ENCODE measurements at places on chromosomes 5 and 9.

GRCh38 chr5:150661086-150661485 is at the start of gene MYOZ3:
MYOZ3 (plus strand) TSS chr5:150661251; CDS start chr5:150662942, 1,691 bp downstream.
- no peak for DNase-seq

GRCh38 chr9:120974181-120974580 is 47.6 kb upstream of the TRAF1 start:
- DNase-seq = no peak

- DNase-seq = no peak
Observed at GRCh38 chr5:72383726-72384125, 63.6 kb downstream of the PTCD2 start.

DNA sequence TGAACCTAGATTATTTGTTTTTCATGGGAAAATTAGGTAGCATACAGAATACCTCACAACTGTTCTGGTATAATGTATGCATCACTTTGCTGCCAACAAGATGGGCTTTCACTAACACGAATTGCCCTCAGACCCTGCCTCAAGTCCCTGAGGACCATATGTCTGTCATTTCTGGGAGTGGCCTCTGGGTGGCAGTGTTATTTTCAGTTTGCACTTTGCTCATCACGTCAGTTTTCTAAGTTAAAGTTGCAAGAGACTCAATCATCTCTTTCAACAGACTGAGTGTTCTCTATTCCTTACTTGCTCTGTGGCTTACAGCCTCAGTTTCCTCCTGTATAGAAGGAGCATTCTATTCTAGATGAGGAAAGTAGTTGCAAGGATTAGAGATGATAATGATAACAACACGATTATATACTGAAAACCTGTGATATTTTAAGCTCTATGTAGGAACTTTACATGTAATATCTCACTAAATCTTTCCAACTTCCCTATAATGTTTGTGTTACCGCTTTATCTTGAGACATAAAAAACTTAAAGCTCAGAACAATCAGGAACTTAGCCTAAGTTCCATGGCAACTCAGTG is 55.7 kb downstream of the TSSK1B start:
- DNase-seq = peak; percentile 59

DNA sequence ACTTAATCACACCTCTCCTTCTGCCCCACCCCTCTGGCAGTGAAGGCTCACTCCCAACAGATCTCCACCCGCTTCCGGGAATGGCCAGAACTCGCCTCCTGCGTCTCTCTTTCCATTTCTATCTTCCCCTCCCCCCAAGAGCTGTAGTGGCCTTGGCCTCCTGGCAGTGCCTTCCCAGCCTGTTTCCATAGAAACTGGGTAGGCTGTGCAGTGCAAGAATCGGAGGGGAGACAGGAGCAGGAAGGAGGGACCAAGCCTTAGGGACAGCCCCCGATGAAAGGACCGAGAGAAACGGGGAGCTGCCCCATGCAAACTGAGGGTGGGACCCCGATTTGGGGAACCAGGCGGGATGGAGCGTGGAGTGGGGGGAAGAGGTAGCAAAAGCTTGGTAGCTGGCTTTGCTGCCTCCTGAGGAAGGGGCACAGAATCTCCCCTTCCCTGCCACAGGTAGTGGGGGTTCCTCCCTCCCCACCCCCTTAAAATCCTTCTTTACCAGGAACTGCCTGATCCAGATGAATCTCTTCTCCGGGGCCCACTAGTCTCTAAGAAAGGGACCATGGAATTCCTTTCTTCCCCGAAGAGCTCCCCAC is 4.5 kb upstream of the PCDH1 start:
- no peak for DNase-seq

GRCh38 chr5:117337064-117337749 is 762.6 kb upstream of the SEMA6A start:
- no peak for DNase-seq

DNA sequence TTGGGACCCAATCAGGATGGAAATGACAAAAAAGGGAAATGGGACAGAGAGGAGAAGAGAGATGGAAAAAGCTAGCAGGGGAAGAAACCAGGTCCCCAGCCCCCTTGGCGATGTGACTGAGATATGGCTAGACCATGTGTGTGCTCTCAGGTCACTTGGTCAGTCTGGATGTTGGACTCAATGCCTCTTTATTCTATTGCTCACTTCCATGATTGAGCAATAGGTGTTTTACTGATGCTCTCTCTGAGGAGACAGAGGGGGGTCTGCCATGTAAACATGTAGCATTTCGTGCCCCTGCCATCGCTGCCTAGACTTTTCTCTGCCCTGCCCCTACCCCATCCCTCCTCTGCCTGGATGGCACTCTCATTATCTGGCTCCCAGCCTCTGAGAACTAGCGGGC is 150.6 kb downstream of the DROSHA start:
- no peak for DNase-seq

GRCh38 chr9:118305331-118305730 is 601.1 kb downstream of the TLR4 start:
- DNase-seq = no peak

DNA sequence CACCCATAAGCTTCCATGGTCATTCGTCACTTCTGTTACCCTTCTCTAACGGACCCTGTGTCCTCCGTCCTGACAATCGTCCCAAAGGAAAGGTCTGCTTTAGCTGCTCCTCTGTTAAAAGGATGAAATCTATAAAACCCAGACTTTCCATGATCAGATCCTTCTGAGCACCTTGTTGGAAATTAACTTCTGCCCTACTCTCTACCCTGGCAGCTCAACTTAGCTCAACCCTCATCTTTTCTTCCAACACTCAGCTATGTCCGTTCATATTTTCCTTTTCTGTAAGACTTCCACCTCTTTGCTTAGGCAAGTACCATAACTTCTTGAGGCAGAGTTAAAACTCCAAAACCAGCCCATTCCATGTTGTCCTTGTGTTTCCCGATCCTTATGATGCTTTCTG is 205.4 kb downstream of the SPATA31A6 start:
- no peak for DNase-seq

DNA sequence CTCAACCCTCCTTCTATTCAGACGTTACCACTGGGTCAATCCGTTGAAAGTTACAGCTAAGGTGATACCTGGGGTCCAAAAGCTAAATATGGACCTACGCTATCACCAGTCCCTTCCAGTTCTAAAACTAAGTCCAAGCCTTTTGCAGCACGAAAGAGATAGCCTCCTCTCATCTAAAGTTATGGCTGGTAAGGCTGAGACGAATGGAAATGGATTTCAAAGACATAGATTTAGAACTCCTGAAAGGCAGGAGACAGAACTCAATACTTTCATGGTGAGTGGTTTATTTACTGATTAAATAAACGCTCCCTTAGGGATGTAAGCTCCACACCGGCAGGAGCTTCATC is 751 bp upstream of the RIC1 start:
- DNase-seq = peak; percentile 11

GRCh38 chr9:126945682-126946081 is 31.1 kb downstream of the RALGPS1 start:
- DNase-seq = no peak

- DNase-seq = no peak
Observed at GRCh38 chr5:55750499-55750898, 12.6 kb downstream of the DDX4 start.

DNA sequence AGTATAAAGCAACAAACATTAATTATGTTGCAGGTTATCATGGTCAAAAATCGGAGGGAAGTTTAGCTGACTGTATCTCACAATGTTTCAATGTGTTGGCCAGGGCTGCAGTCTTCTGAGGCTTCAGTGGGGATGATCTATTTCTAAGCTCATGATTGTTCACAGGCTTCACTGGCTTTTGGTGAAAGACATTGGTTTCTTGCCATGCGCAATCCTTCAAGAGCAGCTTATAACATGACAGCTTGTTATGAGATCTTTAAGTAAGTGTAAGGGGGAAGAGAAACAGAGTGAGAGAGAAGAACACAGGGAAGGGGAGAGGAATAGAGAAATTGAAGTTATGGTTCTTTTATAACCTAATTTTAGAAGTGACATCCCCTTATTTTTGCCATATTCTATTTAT is 385.9 kb upstream of the CHD1 start:
- no peak for DNase-seq

DNA sequence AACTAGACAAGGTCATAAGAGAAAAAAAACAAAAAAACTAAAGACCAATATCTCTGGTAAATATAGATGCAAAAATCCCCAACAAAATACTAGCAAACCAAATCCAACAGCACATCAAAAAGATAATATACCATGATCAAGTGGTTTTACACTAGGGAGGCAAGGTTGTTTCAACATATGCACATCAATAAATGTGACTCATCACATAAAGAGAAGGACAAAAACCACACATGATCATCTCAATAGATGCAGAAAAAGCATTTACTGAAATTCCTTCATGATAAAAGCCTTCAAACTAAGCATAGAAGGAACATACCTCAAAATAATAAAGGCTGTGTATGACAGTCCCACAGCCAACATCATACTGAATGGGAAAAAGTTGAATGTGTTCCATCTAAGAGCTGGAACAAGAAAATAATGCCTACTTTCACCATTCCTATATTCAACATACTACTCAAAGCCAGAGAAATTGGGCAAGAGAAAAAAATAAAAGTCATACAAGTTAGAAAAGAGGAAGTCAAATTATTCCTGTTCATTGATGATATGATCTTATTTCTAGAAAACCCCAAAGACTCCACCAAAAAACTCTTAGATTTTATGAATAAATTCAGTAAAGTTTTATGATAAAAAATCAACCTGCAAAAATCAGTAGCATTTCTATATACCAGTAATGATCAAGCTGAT is 72.2 kb upstream of the FAM169A start:
- no peak for DNase-seq

- DNase-seq = no peak
Observed at GRCh38 chr5:172687940-172688339, 46.9 kb downstream of the NEURL1B start.

DNA sequence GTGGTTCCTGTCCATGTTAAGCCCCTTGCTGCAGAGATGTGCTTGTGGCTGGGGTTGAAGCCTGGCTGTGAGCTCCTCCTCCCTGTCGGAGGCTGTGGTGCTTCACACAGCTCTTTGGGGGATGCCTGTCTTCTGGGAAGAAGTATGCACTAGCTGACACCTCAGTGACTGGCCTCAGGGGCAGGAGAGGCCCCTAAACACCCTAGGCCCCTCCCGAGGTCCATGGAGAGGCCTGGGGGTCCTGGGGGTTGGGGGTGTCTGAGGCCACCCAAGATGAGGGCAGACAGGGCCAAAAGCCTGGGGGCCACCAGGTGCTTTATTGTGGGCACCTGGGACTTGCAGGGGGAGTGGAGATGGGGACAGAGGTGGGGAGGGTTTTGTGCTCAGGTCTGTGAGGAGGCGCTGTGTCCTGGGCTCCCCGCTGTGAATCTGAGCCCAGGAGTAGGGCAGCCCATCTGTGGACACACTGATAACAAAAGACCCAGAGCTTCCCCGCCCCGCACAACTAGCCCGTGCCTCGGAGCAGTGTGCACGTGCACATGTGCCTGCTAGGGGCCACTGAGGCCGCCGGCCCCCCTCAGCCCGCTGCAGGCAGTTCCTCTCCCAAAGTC is 92.0 kb downstream of the PHF2 start:
- DNase-seq = no peak

DNA sequence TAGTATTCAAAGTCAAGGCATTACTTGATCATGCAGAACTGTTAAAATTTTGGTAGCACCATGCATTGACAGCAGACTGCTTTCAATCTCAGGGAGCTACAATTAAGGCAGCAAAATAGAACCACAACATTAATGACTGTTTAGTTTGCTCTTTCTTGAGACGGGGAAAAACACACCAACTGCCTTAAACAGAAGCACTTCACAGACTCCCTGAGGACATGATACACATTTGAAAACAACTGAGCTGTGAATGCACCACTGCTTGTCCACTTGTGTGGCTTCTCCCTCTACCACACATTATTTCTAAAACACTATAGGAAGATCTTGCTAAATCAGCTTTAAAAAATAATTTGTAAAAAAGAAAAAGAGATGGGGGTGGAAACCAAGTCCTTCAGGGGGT is 79.6 kb upstream of the MAST4 start:
- DNase-seq = no peak

DNA sequence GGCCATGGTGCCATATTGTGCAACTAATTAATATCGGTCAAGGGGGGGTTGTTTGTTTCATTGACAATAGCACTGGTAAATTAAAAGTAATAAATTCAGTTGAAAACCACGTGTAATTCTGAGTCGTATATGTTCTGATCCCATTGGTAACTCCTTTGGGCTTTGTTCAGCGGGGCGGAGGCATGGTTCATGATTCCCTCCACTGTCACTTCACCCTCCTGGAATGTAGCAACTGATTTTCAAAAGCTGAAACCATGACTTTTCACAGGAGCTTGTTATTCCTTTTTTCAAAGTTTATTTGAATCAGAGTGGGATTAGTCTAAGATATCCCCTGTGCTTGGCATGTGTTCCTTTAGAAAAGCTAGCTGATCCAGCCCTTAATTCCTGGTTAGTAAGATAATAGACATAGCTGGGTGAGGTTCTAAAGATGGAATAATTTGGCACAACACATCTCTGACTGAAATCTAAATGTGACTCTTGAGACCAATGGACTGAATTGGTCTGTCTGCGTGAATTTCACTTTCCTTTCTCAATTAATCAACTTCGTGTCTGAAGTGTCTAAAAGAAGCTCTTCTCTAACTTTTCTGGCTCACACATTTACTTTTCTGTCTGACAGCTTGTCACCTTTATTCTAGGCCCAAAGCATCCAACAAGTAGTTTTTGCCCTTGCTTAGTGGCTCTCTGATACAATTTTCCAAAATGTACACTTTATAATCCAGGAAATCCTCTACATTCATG is 185.7 kb upstream of the VCAN start:
- no peak for DNase-seq

DNA sequence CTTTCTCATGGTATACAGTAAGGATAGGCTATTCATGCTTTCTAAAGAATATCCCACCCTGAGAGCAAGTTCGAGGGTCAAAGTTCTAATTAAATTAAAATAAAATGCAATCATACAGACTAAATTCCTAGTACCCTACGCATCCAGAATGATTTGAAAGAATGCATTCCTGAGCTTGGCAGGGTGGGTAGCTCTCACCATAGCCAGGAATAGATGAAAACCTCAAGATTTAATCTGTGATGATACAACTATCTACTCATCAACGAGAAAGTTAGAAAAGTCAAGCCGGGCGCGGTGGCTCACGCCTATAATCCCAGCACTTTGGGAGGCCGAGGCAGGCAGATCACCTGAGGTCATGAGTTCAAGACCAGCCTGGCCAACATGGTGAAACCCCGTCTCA is 32.3 kb downstream of the SERINC5 start:
- DNase-seq = no peak

- no peak for DNase-seq
Observed at GRCh38 chr9:18068900-18069299, 405.1 kb upstream of the ADAMTSL1 start.

DNA sequence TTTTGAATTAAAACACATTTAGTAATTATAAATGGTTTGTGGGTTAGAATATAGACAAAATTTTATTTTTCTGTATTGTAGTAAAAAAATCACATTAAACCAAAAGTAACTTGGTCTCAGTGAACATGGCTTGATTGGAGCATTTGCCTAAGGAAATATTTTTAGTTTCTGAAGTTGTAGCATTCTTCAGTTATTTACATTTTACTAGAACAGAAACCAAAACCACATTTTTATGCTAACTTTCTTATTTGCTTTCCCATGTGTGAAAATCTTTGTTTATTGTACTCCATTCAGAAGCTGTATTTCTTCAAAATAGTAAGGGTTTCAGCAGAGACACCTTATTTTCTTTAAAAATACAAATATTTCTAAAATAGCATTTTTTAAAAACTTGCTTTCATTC is 129.9 kb downstream of the SGCD start:
- no peak for DNase-seq

- DNase-seq = peak; percentile 81
Observed at GRCh38 chr9:129414377-129414992, 206.4 kb downstream of the C9orf50 start.

Data from neuronal stem cell (in vitro differentiated cells).